ENCODE measurements at places on chromosomes 3 and 15.

DNA sequence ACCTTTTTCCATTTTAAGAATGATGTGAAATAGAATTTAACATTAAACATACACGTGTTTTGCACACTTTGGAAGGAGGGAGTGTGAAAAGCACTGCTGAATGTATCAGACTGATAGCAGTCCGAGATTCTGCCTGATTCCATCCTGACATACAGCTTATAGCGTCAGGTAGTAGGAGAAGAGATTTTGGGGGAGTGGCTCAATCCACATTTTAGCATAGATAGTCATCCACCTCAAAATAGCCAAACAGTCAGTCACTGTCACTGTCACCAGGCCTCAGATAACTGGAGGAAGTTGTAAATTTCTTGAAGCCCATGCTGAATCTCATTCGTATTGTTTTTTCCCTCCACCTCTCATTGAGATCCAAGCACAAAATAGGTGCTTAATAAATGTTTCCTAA lies 35.4 kb upstream of the ARHGEF26 start:
- DNase-seq: no peak

DNA sequence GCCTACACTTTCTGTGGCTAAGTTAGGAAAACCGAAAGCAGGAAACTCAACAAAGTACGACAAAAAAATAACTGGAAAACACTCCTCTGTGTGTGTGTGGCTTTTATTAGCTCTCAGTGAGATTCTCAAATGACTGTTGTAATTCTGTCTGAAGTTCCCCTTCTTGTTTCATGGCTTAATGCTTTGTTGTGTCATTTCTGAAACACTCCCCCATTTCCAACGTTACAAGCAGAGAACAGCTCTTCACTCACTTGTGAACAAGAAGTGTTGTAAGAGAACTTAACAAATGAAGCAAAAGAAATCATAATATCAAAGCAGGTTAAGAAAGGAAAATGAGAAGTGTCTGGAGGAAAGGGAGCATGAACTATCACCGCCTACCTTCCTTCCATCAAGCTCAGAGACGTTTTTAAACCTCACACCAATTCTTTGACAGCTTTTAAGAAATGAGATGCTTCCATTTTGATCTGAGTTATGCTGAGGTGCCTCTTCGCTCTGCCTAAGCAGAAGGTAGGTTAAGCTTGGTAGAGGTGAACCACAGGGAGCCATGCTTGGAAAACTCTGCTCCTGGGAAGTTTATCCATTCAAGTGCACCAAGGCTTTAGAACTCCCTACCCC lies 12.4 kb upstream of the SEC62 start:
- no peak for DNase-seq

GRCh38 chr3:159766563-159767185 lies 222.0 kb upstream of the IL12A start:
- DNase-seq: no peak

DNA sequence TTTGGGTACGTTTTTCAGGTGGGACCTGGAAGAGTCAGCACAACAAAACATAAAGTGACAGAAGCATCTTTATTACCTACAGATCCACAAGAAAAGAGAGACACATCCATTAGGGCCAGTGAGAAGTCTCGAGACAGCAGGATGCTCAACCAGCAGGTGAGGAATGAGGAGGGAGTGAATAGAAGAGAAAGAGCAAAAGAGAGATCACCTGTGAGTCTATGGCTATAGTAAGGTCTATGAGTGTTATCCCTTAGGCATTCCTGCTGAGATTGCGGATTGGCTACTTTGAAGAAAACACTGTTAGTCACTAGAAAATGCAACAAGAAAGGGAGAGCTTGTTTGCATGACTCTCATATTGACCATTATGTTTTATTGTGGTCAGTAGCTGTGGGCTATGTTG lies 1556.2 kb upstream of the GBE1 start:
- DNase-seq: no peak
